Type B pancreatic cell (in vitro differentiated cells): ENCODE measurements at places on chromosomes 3 and 15. TPM values are rescaled to one million over a fixed set of nuclear protein-coding genes. Genes with fewer than 3 reads are reported as not detected.

DNA sequence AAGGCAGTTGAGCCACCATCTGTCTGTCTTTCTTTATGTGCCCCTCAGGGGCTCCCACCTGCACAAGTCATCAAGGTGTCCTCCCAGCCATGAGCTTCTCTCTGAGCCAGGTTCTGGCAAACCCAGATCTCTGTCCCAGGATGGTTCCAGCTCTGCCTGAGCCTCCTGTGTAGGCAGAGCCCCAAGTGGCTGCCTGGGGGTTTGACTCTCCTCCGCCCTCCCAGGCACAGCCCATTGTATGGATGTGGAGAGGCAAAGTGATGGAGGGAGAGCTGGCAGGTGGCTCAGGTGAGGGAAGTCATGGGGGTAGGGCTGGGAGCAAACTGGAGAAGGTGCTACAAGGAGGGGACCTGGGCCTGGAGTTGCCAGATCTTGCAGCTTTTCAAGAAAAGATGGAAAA is 56.9 kb downstream of the GRIP2 start:
- no peak overlapping the region for H3K27ac ChIP-seq
- H3K27me3 ChIP-seq = no peaks in the 10 kb centered on the region
- H3K4me3 ChIP-seq = no peak overlapping the region

EBLN2 gene
- total RNA-seq = 6.3 and 6.4 TPM in 2 replicates

- DNase-seq = no peak
- no peak overlapping the region for H3K4me3 ChIP-seq
- no peaks in the 10 kb centered on the region for H3K27me3 ChIP-seq
- no peaks in the 10 kb centered on the region for H3K36me3 ChIP-seq
Measured at GRCh38 chr3:87358066-87358465, 81.7 kb upstream of the POU1F1 start.

DNA sequence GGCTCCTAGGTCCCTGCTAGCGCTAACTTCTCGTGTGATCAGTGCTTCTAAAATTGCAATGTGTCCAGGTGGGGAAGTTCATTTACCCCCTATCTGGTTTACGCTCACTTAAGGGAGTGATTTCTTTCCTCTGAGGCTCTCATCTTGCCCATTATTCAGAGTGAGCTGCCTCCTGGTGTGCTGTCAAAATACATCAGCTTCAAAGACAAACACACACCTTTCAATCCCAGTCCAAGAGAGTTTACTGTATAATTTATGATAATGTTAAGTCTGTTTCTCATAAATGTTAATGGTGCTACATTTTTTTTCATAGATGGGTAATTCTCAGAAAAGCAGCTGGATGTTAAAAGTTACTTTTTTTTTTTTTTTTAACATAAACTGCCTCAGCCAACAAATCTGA is 112.3 kb downstream of the RORA start:
- no peak overlapping the region for H3K4me3 ChIP-seq
- H3K27me3 ChIP-seq = peaks cover 8% of the 10 kb centered on the region
- no peaks in the 10 kb centered on the region for H3K36me3 ChIP-seq
- H3K27ac ChIP-seq = no peak overlapping the region
- DNase-seq = no peak
- peaks cover 37% of the 10 kb centered on the region for H3K4me1 ChIP-seq

DNA sequence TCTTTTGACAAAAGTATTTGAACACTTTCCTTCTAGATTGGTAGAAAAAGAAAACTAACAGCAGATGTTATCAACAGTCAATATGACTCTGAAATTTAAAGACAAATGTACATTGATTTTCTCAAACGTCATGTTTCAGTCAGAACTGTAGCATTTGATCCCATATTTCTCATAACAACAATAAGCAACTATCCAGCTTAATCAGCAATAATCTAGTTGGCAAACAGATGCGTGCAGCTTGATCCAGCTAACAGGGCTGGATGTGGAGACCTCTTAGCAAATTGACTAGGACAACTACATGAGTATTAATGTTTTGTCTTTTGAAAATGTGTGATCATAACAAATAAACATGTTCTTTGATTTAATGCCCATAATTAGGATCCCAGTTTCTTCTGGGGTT is 94.0 kb upstream of the STT3B start:
- no peaks in the 10 kb centered on the region for H3K27me3 ChIP-seq
- DNase-seq = no peak
- peaks cover 43% of the 10 kb centered on the region for H3K4me1 ChIP-seq
- H3K36me3 ChIP-seq = peaks cover 8% of the 10 kb centered on the region
- no peak overlapping the region for H3K4me3 ChIP-seq

DNA sequence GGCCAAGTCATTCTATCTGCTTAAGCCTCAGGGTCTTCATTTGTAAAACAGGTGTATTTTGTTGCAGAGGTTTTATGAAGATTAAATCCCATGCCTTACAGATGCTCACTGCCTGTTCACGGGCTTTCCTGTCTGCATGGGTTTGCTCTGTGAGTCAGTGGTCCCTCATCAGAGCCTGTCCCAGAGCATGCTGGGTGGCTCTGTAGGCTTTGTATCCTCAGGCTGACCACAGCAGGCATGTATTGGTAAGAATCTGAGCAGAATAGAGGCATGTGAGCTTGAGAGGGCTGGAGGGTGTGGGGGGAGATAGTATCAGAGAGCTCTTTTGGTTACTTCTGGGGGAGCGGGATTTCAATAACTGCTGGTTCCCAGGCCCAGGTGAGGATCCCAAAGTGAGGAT is 45.4 kb upstream of the PLXNA1 start:
- H3K4me3 ChIP-seq = no peak overlapping the region
- peak overlapping the region; percentile 70 for H3K27ac ChIP-seq
- peaks cover 26% of the 10 kb centered on the region for H3K27me3 ChIP-seq
- DNase-seq = no peak

DNA sequence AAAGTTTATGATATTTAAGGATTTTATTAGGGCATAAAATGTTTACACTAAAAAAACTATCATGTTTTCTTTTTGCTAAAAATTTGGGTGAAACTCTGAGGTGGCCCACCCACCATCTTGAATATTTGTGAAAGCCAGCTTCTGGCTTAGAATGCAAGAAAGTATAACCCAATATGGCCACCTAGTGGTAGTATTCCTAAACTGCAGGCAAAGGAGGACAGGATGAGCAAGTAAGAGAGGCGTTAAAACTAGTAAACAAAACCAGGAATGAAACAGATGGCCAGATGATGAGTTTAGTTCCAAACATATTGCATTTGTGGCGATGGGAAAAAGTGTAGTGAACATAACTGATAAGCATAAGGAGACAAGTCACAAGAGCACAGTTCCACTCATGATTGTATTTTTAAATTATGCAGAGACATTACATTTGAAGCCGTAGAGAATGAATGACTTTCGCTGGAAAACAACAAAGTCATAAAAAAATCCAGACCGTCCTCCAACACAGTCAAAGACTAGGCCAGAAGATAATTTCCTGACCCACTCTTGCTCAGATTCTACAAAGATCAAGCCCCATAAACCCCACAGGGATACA is 103.3 kb upstream of the PRTG start:
- no peaks in the 10 kb centered on the region for H3K27me3 ChIP-seq
- peaks cover 14% of the 10 kb centered on the region for H3K36me3 ChIP-seq
- peaks cover 10% of the 10 kb centered on the region for H3K4me1 ChIP-seq
- H3K27ac ChIP-seq = no peak overlapping the region
- H3K4me3 ChIP-seq = no peak overlapping the region

SKOR1 gene
- total RNA-seq = 0.29 and 0.65 TPM in 2 replicates

DNA sequence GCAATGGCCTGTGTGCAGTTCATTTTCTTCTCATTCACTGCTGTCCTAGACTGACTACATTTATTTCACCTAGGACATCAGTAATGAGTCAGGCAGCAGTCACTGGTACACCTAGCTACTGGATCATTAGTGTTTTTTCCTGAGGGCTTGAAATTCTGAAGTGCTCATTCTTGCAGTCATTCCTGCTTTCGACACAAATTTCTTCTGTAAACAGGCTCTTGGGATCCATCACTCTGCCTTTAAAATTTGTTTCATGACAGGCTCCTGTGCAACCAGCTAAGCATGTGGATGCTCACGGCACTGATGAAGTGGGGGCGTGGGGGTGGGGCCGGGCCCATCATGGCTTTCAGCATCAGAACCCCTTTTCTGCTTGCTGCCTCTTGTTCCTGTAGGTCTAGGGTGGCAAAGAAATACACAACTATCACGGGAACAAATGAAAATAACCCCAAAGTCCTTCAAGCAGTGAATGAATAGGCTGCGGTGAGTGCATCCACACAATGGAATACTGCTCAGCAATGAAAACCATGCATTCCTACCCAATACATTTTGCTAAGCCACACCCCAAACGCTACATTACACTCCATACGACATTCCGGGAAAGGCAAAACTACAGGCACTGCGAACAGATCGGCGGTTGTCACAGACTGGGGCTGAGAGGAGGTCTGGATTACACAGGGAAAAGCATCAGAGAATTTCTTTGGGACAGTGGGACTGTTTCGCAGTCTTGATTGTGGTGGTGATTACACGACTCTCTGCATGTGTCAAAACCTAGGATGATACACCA is 9.3 kb upstream of the MELTF start:
- DNase-seq = no peak
- H3K27me3 ChIP-seq = peaks cover 12% of the 10 kb centered on the region
- H3K36me3 ChIP-seq = peaks cover 3% of the 10 kb centered on the region
- H3K4me1 ChIP-seq = no peaks in the 10 kb centered on the region
- H3K4me3 ChIP-seq = no peak overlapping the region

GRCh38 chr3:115347737-115348136 is 200.6 kb upstream of the ZBTB20 start:
- no peak overlapping the region for H3K27ac ChIP-seq
- no peaks in the 10 kb centered on the region for H3K4me1 ChIP-seq
- no peak overlapping the region for H3K4me3 ChIP-seq
- no peaks in the 10 kb centered on the region for H3K36me3 ChIP-seq
- no peak for DNase-seq
- H3K27me3 ChIP-seq = no peaks in the 10 kb centered on the region

DNA sequence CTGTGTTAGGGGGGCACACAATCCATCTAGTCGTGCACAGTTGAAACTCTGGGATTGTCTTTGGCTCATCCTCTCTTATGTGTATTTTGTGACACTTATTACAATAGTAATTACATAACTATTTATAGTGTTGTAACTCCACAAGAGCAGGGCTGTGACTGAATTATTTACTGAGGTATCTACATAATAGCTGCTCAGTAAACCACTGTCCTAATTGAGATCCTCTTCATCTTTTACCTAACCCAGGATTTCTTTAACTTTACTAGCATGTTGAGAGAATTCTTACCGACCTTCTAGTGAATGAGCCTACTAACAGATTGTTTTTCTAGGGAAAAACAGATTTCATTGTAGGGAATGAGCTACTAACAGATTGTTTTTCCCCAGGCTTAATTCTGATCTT is 11.1 kb downstream of the KLHL18 start:
- DNase-seq = no peak
- H3K4me3 ChIP-seq = no peak overlapping the region
- H3K27me3 ChIP-seq = no peaks in the 10 kb centered on the region

SNX33 gene
- 24.9 and 34.3 TPM in 2 replicates for total RNA-seq

DNA sequence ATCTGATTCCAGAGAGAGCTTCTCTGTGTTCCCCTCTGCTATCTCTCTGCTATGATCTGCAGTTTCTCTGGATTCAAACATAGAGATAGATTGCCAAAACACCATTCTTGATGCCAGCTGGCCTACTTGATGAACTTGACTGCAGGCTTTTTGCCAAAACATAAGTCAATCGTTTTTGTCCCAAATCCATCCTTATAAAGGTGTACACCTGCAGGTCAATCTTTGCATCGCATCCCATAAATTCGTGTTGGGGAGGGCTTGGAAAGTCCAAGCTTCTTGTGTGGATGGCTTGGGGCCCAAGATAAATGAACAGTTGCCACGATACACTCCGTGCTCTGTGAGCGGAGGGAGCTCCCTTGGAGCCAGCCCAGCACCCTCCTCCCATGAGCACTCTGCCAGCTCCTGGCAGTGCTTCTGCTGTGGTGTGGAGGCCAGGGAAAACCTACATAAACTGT is 2.7 kb downstream of the CERS3 start:
- H3K4me3 ChIP-seq = no peak overlapping the region
- H3K36me3 ChIP-seq = no peaks in the 10 kb centered on the region
- H3K4me1 ChIP-seq = no peaks in the 10 kb centered on the region
- no peak for DNase-seq

IMPG2 gene
- total RNA-seq = 0.43 and 0.53 TPM in 2 replicates

SLC28A1 gene
- total RNA-seq = 0.19 and 0.31 TPM in 2 replicates

DNA sequence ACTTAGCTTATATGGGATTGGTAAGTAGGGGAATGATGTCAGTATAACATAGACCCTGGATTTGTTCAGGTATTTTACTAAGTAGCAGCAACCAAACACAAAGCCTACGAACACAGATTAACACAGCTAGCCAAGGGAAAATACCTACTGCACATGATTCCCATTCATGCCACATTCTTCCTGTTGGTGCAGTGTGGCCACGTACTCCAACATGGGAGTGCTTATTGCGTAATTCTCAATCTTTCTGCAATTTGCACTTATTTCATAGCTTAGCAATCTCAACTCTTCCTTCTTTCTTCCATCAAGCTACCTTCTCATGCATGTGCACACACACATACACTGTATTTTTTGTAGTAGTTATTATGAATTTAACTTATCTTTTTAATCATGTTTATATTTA is 186.8 kb downstream of the IL5RA start:
- H3K27me3 ChIP-seq = no peaks in the 10 kb centered on the region
- H3K4me3 ChIP-seq = no peak overlapping the region
- H3K36me3 ChIP-seq = no peaks in the 10 kb centered on the region
- no peak overlapping the region for H3K27ac ChIP-seq
- H3K4me1 ChIP-seq = no peaks in the 10 kb centered on the region
- no peak for DNase-seq

DNA sequence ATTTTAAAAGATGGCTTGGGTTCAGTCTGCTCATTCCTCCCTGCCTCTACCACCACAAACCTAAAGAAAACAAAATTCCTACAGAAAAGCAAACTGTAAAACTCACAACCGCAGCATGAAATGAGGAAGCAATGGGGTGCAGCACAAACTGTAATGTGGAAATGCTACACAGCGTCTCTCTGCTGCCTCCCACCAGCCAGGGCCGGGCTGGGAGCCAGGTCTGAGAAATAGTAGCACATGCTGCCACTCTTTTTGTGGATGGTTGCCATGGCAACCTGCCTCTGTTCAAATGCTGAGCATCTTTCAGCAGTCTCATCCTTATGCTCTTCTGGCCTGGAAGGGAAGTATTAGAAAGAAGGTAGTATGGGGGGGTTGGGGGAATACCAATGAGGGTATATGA is 55.4 kb downstream of the EOMES start:
- H3K27ac ChIP-seq = no peak overlapping the region
- no peaks in the 10 kb centered on the region for H3K36me3 ChIP-seq
- no peaks in the 10 kb centered on the region for H3K27me3 ChIP-seq

GRCh38 chr3:15387735-15388134 is 39.6 kb downstream of the METTL6 start:
- H3K4me1 ChIP-seq = no peaks in the 10 kb centered on the region
- peaks cover 9% of the 10 kb centered on the region for H3K36me3 ChIP-seq
- no peaks in the 10 kb centered on the region for H3K27me3 ChIP-seq

C3orf70 gene
- total RNA-seq = 1.6 and 4.1 TPM in 2 replicates

GRCh38 chr15:98522127-98522526 is 126.2 kb upstream of the IGF1R start:
- H3K36me3 ChIP-seq = no peaks in the 10 kb centered on the region
- peaks cover 7% of the 10 kb centered on the region for H3K27me3 ChIP-seq
- no peak overlapping the region for H3K27ac ChIP-seq
- no peak overlapping the region for H3K4me3 ChIP-seq
